RWPE1 (cell line): ENCODE measurements at places on chromosomes 13 and 19.

DNA sequence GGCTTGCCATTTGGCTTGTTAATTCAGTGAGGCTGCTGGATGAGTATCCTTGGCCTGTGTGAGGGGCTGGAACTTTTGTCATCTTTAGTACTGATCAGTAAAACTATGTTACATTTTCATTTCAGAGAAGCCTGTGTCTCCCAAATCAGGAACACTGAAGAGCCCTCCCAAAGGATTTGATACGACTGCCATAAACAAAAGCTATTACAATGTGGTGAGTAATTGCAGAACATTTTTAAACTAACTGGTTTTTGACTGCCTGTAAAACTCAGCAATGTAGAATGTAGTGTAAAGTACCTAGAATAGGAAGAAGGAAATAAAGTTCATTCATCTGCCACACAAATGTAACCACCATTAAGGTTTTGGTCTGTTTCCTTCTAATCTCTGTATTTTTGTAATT, 87.4 kb upstream of the TEX29 start:
- no peak for DNase-seq

DNA sequence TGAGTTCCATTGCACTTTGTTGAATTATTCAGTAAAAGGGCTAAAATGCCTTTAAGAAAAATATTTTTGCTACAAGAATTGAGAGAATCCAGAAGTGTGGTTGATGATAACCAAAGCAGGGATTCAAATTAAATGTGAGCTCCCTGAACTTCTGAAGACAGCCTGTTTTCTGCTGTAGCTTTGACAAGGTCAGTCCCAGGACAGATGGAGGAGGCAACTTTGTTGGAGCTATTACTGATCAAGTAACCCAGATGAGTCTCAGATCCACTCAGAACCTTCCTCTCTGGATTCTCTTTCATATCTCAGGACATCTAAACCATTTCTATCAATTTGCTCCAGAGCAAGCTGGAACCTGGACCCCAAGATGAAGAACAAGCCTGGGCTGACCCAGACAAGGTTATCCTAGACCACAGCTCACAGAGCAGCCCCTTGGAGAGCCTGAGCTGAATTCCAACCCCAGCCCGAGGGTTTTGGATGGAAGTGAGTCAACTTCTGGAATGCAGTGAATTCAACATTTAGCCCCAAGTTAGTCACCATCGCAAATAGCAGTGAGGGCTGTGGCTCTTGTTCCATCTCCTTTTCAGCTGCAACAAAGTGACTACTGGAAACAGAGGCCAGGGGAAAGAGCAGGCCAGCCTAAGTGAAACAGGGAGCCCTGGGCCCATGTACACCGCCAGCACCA, 137.8 kb upstream of the TSC22D1 start:
- DNase-seq: peak; percentile 88

- peak; percentile 45 for DNase-seq
Observed at GRCh38 chr13:38366954-38367645, 17.4 kb downstream of the UFM1 start.

DNA sequence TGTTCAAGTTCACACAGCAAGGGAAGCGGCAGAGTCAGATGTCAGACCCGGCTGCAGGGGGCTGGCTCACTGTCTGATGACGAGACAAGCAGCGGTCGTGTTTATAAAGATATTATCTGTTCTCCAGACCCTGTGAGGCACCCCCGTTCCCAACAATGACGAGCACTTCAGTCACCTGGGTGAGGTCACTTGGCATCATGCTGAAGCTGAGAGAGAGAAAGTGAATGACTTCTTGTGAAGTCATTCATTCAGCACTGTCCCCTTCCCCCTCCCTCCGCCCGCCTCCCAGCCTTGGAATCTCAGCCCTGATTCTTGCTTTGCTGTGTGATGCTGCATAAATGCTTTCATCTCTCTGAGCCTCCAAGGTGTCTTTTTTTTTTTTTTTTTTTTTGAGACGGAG, 4.9 kb upstream of the LYPD3 start:
- no peak for DNase-seq

DNA sequence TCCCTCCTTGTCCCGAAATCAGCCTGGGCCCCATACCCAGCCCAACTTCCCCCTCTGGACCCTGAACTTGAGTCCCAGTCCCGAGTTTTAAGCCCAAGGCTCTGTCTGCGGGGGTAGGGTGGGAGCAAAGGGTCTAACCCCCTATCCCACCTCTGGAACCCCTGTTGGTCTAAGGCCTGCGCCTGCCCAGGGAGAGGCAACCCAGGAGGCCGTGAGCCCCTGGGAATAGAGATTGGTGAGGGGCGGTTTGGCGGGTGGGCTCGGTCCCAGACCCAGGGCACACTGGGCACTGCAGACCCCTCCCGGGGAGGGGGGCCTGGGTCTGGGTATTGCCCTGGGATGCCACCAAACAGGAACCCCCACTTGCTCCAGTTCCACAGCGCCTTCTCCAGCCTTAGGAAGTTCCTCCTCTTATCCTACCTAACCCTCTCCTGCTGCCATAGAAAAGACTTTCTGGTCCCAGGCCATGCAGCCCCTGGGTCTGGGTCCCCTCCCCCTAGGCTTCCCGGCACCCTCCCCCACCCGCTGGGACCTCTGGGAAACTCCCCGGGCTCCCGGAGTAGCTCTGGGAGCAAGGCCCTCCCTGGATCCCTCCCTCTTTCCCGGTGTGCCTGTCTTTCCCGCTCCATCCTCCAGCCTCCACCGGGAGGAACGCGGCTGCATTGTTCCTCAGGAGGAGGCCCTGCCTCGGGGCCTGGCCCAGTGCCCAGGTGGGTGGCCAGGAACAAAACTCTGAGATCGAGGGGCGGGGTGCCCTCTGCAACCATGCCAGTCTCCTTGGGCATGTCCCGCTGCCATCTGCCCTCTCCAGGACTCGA, 33.6 kb upstream of the NANOS3 start:
- DNase-seq: peak; percentile 88

DNA sequence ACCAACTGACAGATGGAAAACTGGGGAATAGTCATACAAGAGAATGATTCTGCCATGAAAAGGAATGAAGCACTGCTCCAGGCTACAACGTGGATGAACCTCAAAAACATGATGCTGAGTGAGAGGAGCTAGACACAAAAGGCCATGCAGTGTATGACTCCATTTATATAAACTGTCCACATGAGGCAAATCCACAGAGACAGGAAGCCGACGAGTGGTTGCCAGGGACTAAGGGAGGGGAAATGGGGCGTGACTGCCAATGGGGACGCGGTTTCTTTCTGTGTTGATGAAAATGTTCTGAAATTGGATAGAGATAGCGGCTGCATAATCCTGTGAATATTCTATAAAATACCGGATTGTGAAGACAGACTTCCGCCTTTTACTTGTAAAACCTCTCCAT, 10.2 kb downstream of the SMIM7 start:
- no peak for DNase-seq

GRCh38 chr13:30744681-30745077, 9.3 kb downstream of the ALOX5AP start:
- no peak for DNase-seq

GRCh38 chr13:90640976-90641375, 706.5 kb upstream of the MIR17HG start:
- DNase-seq: peak; percentile 19

- peak; percentile 12 for DNase-seq
Observed at GRCh38 chr13:39051157-39051556, 12.9 kb downstream of the NHLRC3 start.

- no peak for DNase-seq
Observed at GRCh38 chr13:58587183-58587582, 955.6 kb downstream of the PCDH17 start.

DNA sequence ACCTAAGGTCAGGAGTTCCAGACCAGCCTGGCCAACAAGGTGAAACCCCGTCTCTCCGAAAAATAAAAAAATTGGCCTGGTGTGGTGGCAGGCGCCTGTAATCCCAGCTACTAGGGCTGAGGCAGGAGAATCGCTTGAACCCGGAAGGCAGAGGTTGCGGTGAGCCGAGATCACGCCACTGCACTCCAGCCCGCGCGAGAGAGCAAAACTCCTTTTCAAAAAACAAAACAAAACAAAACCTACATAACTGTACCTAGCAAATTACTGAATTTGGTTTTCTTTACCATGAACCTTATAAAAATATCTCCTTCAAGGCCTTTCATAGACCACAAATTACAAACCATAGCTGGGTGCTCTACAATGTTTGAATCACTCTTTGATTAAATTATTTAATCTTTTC, 760 bp downstream of the ZNF91 start:
- DNase-seq: no peak

DNA sequence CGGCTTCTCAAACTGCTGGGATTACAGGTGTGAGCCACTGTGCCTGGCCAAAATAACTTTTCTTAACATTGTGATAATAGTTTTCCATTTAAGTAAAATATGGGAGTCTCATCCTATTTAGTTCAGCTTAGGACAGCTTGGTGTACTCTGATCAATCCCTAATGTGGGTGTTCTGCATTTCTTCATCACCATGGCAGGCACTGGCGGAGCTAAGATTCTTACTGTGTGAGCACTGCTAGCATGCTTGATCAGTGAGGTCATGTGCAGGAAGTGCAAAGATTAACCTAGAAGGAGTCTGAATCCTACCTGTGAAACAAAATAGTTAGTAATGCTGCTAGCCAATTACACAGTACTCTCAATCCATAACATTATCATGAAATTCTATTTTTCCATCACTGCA, 1684.2 kb upstream of the SLC10A2 start:
- DNase-seq: peak; percentile 13

DNA sequence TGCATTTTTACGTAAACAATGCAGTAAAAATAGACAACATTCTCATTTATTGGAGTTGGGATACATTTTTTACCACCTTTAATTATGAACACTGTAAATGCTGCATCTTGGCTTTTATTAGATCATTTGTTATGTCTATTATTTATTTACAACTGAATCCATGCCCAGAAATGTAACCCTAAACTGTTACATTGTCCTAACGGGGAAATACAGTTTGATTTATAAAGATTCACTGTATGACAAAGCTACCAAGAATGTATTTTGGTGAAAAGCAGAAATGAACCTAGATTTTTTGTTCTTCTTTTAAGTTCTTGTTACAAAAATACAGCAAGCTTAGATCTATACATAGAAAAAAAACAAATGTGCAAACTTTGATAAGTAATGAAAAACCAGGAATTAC, 1.1 kb downstream of the METTL21C start:
- DNase-seq: no peak

DNA sequence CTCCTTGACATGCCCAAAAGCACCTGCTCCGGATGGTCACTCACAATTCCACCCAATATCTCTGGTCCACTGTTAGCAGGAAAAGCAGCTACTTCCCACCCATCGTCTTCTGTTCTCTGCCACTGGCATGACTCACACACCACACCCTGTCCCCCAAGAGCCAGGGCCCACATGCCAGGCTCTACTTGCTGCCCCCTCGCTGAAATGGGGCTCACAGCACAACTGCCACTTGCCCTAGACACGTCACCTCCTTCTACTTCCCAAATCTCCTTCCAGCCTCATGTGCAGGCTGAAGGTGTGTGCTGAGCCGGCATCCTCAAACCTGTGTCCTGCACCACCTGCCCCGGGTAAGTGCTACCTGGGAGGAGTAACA, 65.0 kb downstream of the TBC1D4 start:
- no peak for DNase-seq
